ENCODE measurements at places on chromosomes 5 and 9.

GRCh38 chr9:76651119-76651705 is 113.0 kb upstream of the PCA3 start:
- DNase-seq, result peak; percentile 56

- DNase-seq, result peak; percentile 41
These were observed 611 bp downstream of the EXOSC3 start for GRCh38 chr9:37784291-37784615.

- no peak for DNase-seq
These were observed 227.3 kb downstream of the NMUR2 start for GRCh38 chr5:152177626-152178349.

- DNase-seq, result no peak
These were observed 281.5 kb downstream of the CTNND2 start for GRCh38 chr5:11622785-11623184.

DNA sequence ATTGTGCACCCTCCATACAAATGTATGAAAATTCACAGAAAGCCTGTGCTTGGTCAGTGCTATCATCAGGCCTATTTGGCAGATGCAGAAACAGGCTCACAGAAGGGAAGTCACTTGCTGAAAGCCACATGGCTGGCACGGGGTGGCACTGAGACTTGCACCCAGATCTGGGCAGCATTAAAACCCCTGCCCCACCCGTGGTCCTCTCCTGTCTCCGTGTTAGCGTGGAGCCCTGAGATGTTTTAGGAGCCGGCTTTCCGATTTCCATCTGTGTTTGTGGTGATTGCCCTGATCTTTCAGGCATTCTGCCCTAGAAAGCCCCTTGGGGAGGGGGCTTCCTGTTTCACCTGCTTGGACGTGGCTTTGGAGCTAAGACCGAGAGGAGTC is 102.2 kb upstream of the IER5L start:
- no peak for DNase-seq

DNA sequence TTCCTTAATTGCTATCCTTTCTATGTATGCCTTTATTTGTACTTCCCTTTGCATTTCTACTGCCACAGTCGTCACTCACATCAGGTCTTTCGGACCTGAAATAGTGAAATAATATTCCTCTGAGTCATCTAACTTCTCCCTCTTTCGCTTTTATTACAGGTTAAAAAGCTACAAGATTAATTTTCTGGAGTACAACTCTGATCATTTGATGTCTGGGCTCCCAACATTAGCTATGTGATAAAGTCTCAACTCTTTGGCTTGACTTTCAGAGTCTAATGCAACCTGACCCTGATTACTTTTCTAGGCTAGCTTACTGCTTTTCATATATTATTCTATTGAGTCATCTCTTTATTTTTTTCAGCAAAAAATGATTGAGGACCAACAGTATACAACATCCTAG is 638.8 kb upstream of the WWC1 start:
- no peak for DNase-seq

- DNase-seq, result no peak
These were observed 15.5 kb upstream of the GLRX start for GRCh38 chr5:95838001-95838520.
